GM13976 (cell line): ENCODE measurements at places on chromosomes 11 and 22.

DNA sequence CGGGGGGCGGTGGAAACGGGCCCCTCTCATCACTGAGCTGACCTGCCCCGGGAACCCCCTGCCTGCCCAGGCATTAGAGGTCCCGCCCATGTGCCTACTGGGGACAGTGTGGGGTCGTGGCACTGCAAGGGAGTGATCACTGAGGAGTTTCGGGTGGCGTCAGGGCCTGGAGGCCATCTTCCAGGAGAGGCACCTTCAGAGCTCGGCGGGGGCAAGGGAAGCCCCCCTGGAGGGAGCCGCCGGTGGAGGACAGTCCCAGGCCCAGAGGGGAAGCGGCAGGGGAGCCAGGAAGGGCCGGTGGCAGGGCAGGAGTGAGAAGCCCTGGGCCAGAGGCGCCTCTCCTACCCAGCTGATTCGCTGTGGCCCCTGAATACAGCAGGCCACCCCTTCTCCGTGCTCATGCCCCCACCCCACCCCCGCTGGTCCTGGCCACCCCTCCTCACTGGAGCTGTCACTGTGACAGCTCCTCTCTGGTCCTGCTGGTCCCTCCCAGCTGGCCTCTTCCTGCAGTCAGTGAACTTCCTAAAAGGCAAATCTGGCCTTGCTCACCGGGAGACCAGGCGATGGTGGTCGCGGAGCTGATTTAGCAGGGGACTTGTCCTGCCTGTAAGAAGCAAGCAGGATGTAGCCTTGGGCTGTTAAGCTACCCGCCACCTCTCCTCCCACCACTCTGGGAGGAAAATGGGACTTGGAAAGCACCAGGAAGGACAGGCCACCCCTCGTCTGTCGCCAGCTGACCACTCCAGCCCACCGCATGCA is 2.0 kb upstream of the MAPK11 start:
- DNase-seq, result no peak

GRCh38 chr11:29282088-29282487 is 734.7 kb downstream of the KCNA4 start:
- DNase-seq, result no peak

DNA sequence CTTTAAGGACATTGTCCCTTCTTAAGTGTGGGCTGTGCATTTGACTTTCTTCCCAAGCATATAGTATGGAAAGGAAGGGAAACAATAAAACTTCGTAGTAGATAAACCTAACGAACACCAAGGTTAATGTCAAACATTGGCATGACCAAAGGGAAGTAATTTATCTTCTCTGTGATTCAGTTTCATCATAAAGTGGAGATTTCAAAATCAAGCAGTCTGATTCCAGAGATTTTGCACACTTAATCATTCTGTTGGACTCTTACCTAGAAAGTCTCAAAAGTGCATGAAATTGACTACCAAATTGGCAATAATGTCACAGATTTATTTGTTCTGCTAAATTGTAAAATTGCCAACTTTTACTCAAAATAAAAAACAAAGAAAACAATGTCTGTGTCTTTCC is 559.7 kb downstream of the JRKL start:
- DNase-seq, result no peak

DNA sequence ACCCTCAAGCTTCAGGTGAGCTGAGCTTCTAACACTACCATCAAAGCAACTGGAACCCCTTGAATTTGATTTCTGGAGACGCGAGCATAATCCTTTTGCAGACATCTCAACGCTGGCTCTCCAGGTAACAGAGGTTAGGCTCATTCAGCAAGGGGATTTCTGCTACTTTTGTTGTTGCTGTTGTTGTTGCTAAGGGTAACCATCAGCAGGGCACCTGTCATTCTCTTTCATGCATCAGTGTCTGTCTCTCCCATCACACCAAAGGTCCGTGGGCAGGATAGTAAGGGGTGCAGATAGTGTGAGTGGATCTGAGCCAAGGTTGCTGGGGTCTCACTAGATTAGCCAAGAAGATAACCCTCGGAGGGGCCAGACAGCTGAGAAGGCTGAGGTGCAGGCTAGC is 90.3 kb downstream of the TP53I11 start:
- DNase-seq, result no peak

DNA sequence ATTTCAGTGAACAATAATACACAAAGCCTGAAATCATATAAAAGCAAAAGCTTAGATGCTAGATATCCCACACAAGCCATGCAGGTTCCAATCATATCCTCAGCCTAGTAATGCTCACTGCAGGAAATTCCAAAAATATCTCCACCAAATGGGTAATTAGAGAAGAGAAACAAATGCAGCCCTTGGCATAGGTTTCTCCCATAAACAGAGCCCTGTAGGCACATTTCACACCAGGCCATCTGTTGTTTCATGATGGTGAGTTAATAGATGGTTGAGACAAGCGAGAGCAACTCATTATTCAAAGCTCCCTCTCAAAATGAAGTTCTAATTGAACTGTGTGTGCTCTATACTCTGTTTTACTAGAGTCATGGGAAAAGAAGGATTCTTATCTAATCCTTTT is 154.6 kb upstream of the TRPC6 start:
- DNase-seq, result no peak

DNA sequence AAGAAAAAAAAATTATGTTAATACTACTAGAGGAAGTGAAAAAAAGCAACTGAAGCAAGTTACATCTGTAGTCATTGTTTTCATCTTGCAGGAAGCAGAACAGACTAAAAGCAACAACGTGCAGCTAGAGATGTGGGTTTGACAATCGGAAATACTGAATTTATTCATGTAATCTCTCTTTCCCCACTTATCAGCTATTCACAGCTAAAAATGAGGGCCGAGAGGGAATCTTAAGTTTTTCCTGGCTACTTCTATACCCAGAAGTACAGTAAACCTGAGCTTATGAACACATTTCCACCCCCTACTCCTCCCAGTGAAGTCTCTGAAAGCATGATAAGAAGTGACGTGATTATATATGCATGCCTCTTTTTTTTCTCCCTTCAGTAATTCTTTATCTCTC is 116.5 kb downstream of the SPON1 start:
- no peak for DNase-seq

GRCh38 chr11:66426314-66426713 is 5.5 kb downstream of the NPAS4 start:
- no peak for DNase-seq

GRCh38 chr11:61488651-61489291 is 19.8 kb upstream of the LRRC10B start:
- DNase-seq, result no peak

GRCh38 chr11:78450866-78451265 is 33.2 kb upstream of the GAB2 start:
- DNase-seq, result no peak

GRCh38 chr11:45754741-45755140 is 50.2 kb upstream of the SLC35C1 start:
- DNase-seq, result no peak

DNA sequence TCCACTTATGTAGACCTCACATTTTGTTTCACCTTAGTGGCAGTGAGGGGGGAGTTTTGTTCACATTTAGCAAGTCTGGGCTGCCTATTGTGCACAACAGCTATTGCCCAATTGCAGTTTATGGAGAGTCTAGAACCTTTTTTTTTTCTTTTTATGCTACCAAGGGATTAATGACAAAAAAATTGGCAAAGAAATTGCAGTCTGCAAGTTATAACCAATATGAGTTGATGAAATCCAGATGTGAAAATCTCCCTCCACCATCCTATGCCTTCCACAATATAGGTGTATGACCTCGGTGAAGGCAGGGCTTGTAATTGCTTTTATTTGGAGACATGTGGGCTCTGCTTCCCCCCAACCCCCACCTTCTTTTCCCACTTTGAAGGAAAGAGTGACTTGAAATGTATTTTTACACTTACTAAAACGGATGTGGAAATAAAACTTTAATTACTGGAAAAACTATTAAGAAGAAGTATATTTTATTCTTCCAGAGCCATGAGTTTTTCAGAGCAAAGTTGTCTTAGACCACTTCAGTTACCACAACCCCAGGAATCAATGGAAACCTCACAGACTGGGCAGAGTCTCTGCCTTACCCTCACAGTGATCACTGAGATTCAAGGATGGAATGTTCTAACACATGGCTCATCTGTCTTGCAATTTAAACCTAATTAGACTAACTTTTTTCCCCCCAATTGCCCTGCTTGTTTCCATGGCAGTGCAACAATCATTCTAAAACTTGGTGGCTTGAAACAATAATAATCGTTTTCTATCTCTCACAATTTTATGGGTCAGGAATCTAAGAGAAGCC is 120.8 kb upstream of the SLC5A12 start:
- no peak for DNase-seq

DNA sequence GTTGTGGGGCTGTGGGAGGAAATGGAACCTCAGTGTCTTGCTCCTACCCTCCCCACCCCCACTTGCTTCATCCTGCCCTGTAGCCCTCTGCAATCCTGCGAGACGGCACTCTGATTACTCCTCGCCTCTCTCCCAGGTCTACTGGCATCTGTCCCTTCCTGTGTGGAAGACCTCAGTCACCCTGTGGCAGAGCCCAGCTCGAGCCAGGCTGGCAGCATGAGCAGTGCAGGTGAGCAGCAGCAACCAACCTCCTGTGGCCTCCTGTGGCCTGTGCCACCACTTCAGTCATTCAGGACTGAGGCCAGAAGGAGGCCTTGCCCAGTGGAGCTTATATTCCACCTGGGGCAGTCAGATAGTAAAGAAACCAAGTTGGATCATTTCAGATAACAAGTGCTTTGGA is 14.7 kb upstream of the MAPK8IP1 start:
- no peak for DNase-seq

GRCh38 chr22:31497148-31497938 is 1.0 kb downstream of the SFI1 start:
- DNase-seq, result no peak

DNA sequence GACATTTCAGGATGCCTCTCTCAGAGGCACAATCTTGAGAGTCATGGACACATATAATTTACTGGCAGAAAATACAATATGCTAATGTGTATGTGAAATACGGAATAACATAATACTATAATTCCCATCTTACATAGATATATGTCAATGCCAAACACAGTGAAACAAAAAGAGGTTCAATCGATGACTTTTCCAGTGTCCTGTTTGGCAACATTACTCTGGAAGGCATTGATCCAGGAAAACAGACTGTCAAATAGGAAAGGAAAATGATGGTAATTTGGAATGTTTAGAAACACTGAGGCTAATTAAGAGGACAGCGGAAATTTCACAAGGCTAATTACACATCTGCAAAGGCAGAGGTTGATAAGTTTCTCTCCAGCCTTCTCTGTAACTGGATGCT is 942.3 kb downstream of the LRRC4C start:
- no peak for DNase-seq

GRCh38 chr11:27427183-27427980 is 45.2 kb downstream of the LGR4 start:
- no peak for DNase-seq
